T-helper 9 cell (primary cell): ENCODE measurements at places on chromosomes 2 and 18.

GRCh38 chr2:56729212-56729611, 545.4 kb downstream of the CCDC85A start:
- no peak for DNase-seq

DNA sequence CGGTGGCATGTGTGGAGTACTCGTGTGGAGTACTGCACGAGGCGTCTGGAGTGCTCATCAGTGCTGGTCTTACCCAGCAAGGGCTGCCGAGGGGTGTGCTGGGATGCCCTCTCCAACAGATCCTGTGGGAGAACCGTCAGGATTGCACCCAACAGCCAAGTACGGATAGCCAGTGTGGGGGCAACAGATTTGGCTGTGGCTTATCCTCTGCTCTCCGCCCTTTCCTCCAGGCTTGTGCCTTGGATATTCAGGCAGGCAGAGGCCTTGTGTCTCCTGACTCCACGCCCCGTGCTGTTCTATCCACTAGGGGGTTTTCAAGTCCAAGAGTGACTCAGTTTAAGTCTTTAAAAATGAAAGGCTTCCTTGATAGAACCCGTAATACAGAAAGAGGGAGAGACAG, 321.0 kb upstream of the HS6ST1 start:
- DNase-seq: no peak

GRCh38 chr18:56804395-56804794, 153.2 kb downstream of the WDR7 start:
- no peak for DNase-seq

DNA sequence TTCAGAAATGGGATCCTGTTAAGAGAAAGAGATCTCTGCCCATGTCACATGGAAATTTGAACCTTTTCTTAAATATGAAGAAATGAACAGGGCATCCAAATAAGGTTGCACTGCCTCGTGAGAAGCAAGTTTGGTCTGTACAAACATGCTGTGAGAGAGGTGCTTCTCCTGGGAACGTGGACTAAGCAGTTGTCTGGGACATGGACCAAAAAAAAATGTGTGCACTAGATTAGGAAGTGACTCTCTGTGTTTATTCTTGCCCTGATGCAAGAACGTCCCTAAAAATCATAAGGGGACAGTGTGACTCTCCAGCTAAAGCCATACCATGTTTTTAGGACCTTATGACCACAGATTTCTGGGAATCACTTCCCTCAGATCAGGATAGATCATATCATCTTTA, 23.7 kb upstream of the GCG start:
- DNase-seq: no peak

- no peak for DNase-seq
Observed at GRCh38 chr2:193943406-193943960, 1713.5 kb upstream of the SLC39A10 start.

DNA sequence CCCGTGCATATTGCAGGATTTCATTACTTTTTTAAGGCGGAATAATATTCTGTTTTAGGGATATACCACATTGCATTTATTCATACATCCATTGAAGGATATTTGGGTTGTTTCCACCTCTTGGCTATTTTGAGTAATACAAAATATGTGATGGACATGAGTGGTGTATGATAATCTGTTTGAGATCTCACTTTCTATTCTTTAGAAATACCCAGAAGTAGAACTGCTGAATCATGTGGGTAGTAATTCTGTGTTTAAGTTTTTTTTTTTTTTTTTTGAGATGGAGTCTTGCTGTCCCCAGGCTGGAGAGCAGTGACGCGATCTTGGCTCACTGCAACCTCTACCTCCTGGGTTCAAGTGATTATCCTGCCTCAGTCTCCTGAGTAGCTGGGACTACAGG, 201.4 kb downstream of the NYAP2 start:
- no peak for DNase-seq

DNA sequence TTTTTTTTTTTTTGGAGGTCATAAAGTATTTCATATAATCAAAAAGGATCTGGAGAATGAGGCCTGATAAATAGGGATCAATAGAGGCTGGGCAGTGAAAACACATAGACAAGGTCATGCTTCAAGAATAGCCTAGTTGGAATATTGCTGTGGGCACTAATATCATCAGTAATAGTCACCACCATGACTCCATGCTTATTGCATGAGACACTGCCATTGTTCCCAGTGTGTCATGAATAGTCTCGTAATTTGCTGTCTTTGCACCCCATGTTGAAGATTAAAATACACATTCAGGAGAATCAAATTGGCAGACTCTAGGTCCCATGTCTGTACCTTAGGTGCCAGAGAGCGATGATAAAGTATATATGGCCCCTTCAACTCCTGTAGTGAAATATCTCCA, 10.3 kb downstream of the ASXL3 start:
- no peak for DNase-seq

DNA sequence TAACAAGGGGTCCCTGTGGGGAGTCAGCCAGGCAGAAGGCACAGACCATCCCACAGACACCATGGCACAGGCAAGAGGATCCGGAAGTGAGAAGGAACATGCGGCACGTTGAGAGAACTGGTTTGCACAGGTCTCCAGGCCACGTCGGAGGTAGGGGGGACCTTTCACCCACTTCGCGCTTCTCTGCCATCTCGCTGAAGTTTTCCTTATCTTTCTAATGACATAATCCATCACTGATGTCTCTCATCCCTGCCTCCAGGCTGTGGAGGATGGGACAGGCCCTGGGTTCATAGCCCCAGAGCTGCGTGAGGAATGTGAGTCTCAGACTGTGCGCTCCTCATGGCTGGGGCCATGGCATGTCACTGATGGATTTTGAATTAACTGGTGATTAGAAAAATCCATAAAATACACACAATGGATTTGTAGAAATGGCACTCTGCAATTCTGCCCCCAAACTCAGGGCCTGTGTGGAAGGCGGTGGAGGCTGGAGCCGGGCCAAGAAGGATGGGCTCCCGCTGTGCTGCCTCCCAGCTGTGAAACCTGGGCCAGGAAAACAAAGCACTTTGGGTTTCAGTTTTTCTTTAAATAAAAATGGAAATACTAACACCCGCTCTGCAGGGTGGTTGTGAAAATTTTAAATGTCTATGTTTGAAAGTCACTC, 113.3 kb upstream of the ALKAL2 start:
- no peak for DNase-seq

GRCh38 chr2:54470266-54470938, 14.3 kb downstream of the SPTBN1 start:
- DNase-seq: no peak

DNA sequence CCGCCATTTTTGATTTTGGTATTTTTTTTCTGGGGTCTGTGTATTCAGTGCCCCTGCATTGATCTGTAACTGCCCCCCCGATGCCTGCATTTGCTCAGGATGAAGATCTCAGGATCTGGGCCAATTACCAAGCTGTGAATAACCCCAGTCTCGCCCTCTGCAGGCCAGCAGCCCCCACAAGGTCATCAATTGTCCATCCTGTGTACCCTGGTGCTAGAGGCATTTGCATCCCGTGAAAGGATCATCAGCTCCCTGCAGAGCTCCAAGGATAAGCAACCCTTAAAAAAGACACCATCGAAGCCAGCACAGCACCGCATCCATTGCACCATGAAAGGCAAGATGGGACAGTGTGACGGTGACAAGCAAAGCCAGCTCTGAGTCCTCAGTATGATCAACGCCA, 154.1 kb upstream of the KLHL29 start:
- DNase-seq: no peak

DNA sequence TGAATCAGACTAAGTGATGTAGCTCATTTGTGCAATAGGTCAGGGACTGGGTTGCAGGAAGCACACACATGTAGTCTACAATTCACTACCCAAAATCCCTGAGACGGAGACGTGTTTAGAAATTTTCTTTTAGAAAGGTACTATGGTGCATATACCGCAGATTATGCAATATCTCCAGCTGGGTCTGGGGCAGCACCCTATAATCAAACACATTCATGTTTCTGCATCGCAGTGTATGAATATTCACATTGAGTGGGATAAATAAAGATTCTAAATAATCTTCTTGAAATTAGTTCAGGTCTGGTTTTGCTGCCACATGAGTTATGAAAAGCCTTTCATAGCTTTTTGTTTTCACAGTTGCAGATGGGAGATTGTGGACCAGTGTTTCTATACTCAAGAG, 395.7 kb upstream of the FANCL start:
- no peak for DNase-seq

- no peak for DNase-seq
Observed at GRCh38 chr2:204950695-204951346, 405.5 kb downstream of the PARD3B start.

DNA sequence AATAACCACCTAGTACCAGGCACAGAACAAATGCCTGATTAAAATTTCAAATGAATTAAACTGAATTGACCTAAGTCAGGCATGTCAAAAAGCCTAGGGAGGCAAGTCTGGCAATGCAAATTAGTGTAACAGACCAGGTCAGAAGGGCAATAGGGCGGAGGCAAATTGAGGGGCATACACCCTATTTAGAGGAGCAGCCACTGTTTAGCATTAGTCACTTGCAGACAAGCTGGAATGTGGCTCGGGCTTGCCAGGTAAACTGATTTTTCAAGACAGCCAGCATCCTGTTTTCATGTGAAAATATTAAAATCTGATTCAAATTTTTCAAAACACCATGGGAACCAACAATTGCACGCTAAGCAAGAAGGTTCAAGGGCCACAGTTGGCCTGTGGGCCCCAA, 160.3 kb downstream of the EN1 start:
- DNase-seq: no peak

- no peak for DNase-seq
Observed at GRCh38 chr2:38037757-38038621, 38.0 kb downstream of the CYP1B1 start.

DNA sequence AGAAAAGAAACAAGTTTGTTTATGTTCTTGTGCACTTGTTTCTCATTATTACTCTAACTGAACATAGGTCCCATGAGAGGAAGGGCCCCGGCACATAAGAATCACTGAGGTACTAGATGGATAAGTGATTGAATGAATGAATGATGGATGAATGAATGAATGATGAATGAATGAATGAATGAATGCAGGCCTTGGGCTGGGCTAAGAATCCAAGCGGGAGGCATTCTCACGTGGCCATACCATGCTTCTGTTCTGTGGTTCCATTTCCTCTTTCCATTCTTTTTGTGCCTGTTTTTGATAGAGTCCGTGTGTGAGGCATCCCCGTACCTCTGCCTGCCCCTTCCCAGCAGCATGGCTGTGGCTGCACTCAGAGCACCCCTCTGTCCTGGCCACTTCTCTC, 94.8 kb downstream of the SH3BP4 start:
- DNase-seq: no peak
